Neural progenitor cell (in vitro differentiated cells): ENCODE measurements at places on chromosomes 13 and 19. TPM values are rescaled to one million over a fixed set of nuclear protein-coding genes. Genes with fewer than 3 reads are reported as not detected.

- peaks cover 30% of the 10 kb centered on the region for H3K4me1 ChIP-seq
- H3K27me3 ChIP-seq = no peaks in the 10 kb centered on the region
- H3K27ac ChIP-seq = peak overlapping the region; percentile 99
- H3K4me3 ChIP-seq = peak overlapping the region; percentile 98
- H3K36me3 ChIP-seq = no peaks in the 10 kb centered on the region
- peak; percentile 73 for DNase-seq
These were observed 790 bp downstream of the TPM4 start for GRCh38 chr19:16076958-16077611.

GRCh38 chr13:107799001-107799400, 416.3 kb downstream of the LIG4 start:
- no peaks in the 10 kb centered on the region for H3K27me3 ChIP-seq
- no peak for DNase-seq
- no peaks in the 10 kb centered on the region for H3K36me3 ChIP-seq
- H3K27ac ChIP-seq = no peak overlapping the region
- H3K4me1 ChIP-seq = peaks cover 7% of the 10 kb centered on the region
- H3K4me3 ChIP-seq = no peak overlapping the region

DNA sequence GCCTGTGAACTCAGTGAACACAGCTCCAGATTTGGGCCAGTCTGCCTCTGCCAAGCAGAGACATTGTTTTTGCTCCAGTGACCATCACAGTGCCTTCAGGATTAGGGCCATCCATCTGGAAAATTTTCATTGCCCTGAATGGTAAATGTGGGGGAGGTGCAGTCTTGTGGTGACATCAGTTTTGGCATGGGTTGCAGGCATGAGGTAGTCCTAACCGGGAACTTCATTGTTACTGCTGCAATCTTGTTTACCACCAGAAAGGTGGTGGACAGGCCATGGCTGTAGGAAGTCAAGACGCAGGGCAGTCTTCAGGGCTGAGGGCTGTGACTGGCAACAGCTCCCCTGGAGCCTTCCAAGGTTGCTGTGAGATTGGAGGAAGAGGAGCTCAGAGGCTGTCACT, 55.2 kb downstream of the SPATA13 start:
- DNase-seq = peak; percentile 31
- no peaks in the 10 kb centered on the region for H3K27me3 ChIP-seq
- no peaks in the 10 kb centered on the region for H3K36me3 ChIP-seq
- H3K4me1 ChIP-seq = peaks cover 26% of the 10 kb centered on the region
- no peak overlapping the region for H3K27ac ChIP-seq

- no peaks in the 10 kb centered on the region for H3K27me3 ChIP-seq
- H3K4me3 ChIP-seq = no peak overlapping the region
- H3K27ac ChIP-seq = no peak overlapping the region
- no peaks in the 10 kb centered on the region for H3K36me3 ChIP-seq
- no peaks in the 10 kb centered on the region for H3K4me1 ChIP-seq
- DNase-seq = no peak
These were observed 375.1 kb downstream of the KLF5 start for GRCh38 chr13:73433890-73434289.

- H3K27me3 ChIP-seq = no peaks in the 10 kb centered on the region
- H3K36me3 ChIP-seq = no peaks in the 10 kb centered on the region
- H3K4me3 ChIP-seq = no peak overlapping the region
- DNase-seq = no peak
These were observed 78.8 kb upstream of the TMTC4 start for GRCh38 chr13:100753376-100753775.

GRCh38 chr13:25902455-25902854, 149.4 kb downstream of the SHISA2 start:
- no peak for DNase-seq
- no peaks in the 10 kb centered on the region for H3K27me3 ChIP-seq
- peaks cover 2% of the 10 kb centered on the region for H3K4me1 ChIP-seq
- H3K27ac ChIP-seq = no peak overlapping the region

DNA sequence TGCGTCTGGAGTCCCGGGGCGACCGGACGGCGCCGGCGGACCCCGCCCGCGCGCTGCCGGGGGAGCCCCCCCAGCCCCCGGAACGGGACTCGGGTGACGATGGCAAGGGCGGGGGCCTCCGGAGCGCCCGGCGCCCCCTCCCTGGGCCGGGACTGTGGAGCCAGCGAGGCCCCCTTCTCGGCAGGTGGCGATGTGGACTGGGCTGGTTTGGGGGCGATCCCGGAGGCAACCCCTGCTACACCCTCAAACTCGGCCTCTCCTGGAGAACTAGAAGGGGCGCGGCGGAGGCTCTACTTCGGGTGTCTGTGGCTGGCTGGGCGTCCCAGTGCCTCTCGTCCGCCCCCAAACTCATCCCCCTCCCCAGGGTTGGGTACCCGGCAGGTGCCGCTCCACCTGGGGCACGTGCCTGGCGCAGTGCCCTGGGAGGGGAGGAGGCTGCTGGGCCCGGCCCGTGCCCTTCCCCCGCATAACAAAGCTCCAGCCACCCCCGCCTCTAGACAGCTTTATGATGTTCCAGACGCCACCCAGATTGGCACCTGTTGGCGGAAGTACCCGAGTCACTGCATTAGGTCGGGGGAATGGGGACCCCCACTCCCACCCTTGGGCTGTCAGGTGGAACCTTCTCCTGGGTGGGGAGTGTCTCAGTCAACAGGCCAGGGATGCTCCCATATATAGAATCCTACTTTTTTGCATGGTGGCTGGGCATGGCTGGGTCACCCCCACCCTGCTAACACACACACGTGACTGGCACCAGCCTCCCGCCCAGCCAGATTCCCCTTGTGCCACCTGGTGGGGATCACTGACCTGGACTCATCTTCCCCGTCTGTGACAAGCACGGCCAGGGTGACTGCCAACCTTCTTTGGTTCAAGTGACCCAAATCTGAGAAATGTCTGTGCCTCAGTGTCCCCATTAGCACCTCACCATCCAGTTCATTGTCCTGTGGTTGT, 722 bp downstream of the PKN1 start:
- H3K27ac ChIP-seq = no peak overlapping the region
- H3K4me3 ChIP-seq = peak overlapping the region; percentile 94
- peaks cover 19% of the 10 kb centered on the region for H3K27me3 ChIP-seq
- H3K4me1 ChIP-seq = peaks cover 10% of the 10 kb centered on the region
- H3K36me3 ChIP-seq = no peaks in the 10 kb centered on the region
- peak; percentile 48 for DNase-seq

GRCh38 chr19:35388277-35389054, 17.6 kb downstream of the GPR42 start:
- H3K27me3 ChIP-seq = no peaks in the 10 kb centered on the region
- H3K4me1 ChIP-seq = no peaks in the 10 kb centered on the region
- DNase-seq = no peak
- H3K36me3 ChIP-seq = no peaks in the 10 kb centered on the region

- DNase-seq = no peak
- H3K4me3 ChIP-seq = no peak overlapping the region
- no peaks in the 10 kb centered on the region for H3K36me3 ChIP-seq
- H3K4me1 ChIP-seq = peaks cover 8% of the 10 kb centered on the region
- peaks cover 18% of the 10 kb centered on the region for H3K27me3 ChIP-seq
- no peak overlapping the region for H3K27ac ChIP-seq
These were observed 2.9 kb upstream of the IRS2 start for GRCh38 chr13:109789262-109789661.

DNA sequence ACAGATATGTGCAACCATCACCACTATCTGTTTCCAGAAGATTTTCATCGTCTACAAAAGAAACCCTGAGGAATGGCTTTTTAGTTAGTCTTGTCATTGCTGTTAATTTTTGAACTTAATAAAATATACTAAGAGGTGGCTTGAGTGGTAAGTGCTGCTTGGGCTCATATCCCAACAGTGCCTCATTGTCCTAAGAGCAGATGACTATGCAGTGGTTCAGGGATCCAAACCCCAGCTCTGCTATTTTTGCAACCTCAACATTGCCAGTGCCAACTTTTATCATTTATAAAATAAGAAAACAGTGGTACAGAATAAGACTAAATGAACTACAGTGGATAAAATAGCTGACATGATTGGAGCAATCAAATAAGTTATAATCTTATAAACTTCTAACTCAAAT, 123.2 kb upstream of the SLC7A1 start:
- no peaks in the 10 kb centered on the region for H3K27me3 ChIP-seq
- no peaks in the 10 kb centered on the region for H3K4me1 ChIP-seq
- no peak overlapping the region for H3K27ac ChIP-seq
- DNase-seq = no peak
- H3K4me3 ChIP-seq = no peak overlapping the region
- H3K36me3 ChIP-seq = no peaks in the 10 kb centered on the region

DNA sequence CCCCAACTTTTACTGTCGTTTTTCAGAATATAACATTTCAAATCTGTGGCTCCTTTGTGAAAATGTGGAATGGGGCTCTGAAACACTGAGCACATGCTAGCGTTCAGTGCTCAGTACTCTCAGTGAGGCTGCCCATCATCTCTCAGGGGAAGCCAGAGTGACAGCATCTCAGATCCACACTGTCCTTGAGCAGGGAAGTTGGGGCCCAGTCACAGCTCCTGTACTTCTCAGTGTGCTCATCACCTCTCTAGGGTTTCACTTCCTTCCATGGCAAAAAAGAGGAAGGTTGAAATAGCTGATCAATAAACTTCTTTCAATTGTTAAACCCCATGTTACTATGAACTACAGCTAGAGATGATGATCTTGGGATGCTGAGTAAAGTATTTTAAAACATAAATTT, 565.9 kb upstream of the SPRY2 start:
- no peak overlapping the region for H3K27ac ChIP-seq
- H3K4me1 ChIP-seq = no peaks in the 10 kb centered on the region
- DNase-seq = no peak
- H3K4me3 ChIP-seq = no peak overlapping the region
- H3K27me3 ChIP-seq = no peaks in the 10 kb centered on the region

GRCh38 chr13:30569901-30570576, 47.7 kb upstream of the USPL1 start:
- H3K4me1 ChIP-seq = no peaks in the 10 kb centered on the region
- DNase-seq = no peak
- no peaks in the 10 kb centered on the region for H3K36me3 ChIP-seq

The SHANK1 gene
- 1.4 and 2.3 TPM in 2 replicates for total RNA-seq

The SEMA6B gene
- total RNA-seq = 22.6 and 82.3 TPM in 2 replicates

The SIAH3 gene
- total RNA-seq = not detected in 2 replicates

The TUBB4A gene
- 2.4 and 7.3 TPM in 2 replicates for total RNA-seq

The GJA3 gene
- 0.17 and 0.53 TPM in 2 replicates for total RNA-seq

The PLPPR3 gene
- total RNA-seq = 15.6 and 91.6 TPM in 2 replicates
